ENCODE measurements at places on chromosomes 11 and 22.

- no peak overlapping the region for H3K27ac ChIP-seq
- H3K36me3 ChIP-seq: no peaks in the 10 kb centered on the region
- H3K4me3 ChIP-seq: no peak overlapping the region
- H3K27me3 ChIP-seq: peaks cover 35% of the 10 kb centered on the region
Measured at GRCh38 chr11:20134991-20135736, 25.1 kb downstream of the DBX1 start.

GRCh38 chr11:118370774-118371173 is 11.4 kb downstream of the UBE4A start:
- peaks cover 2% of the 10 kb centered on the region for H3K4me1 ChIP-seq
- no peaks in the 10 kb centered on the region for H3K27me3 ChIP-seq
- H3K36me3 ChIP-seq: peaks cover 79% of the 10 kb centered on the region
- no peak for DNase-seq

- no peaks in the 10 kb centered on the region for H3K36me3 ChIP-seq
- no peak for DNase-seq
- no peak overlapping the region for H3K4me3 ChIP-seq
- peaks cover 17% of the 10 kb centered on the region for H3K4me1 ChIP-seq
- no peaks in the 10 kb centered on the region for H3K27me3 ChIP-seq
Measured at GRCh38 chr11:113363996-113364641, 23.5 kb upstream of the ANKK1 start.

DNA sequence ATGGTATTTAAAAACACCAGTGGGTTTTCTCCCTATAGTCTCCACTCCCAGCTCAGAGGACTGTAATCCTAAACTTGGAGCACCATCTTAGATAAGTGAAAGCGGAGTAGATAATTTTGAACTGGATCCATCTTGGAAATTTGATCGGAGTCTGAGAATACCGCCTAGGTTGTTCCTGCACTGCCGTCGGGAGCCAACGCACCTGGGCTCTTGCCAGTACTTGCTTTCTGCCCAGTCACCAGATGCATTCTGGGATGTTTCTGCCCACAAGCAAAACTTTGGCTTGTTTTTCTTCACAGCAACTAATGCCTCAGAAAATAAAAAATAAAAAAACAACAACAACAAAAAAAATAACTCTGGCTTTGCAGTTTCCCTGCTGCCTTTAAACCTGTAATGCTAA is 113.0 kb upstream of the MTMR2 start:
- no peaks in the 10 kb centered on the region for H3K27me3 ChIP-seq
- no peak for DNase-seq
- peaks cover 12% of the 10 kb centered on the region for H3K36me3 ChIP-seq
- no peaks in the 10 kb centered on the region for H3K4me1 ChIP-seq
- no peak overlapping the region for H3K27ac ChIP-seq
- no peak overlapping the region for H3K4me3 ChIP-seq

DNA sequence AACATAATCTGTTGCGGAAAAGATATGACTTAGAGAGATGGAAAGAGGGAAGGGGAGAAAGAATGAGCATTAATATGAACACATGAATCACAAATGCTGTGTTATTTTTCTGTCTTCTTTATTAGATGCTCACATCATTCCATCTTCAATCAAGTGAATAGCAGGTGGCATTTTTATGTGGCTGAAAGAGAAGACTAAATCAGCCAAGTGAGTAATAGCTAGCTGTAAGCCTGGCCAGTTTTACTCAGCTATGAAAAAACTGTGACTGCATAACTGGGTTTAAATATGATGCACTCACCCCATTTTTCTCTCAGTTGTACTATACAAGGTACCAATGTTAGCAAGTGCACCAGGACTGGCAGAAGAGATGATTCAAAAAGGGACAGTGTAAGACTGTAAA is 571.1 kb downstream of the JRKL start:
- no peak overlapping the region for H3K4me3 ChIP-seq
- no peak overlapping the region for H3K27ac ChIP-seq
- H3K27me3 ChIP-seq: no peaks in the 10 kb centered on the region
- H3K4me1 ChIP-seq: no peaks in the 10 kb centered on the region

- H3K27ac ChIP-seq: no peak overlapping the region
- no peak overlapping the region for H3K4me3 ChIP-seq
Measured at GRCh38 chr11:16184588-16184987, 171.8 kb downstream of the SOX6 start.

DNA sequence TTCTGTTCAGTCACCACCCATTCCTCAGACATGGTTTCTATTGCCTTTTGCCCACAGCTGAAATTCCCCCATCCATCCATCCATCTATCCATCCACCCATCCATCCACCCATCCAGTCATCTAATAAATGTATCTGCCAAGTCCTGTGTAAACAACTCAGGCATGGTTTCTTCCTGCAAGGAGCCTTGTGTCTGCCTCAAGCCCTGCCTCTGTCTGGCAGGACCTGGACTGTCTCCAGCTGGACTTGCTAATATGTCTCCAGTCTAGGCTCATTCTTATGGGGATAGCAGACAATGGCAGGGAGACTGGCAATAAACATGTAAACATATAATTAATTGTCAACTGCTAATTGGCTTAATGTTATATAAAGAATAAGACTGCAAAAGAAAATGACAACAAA is 64.7 kb upstream of the AMPD3 start:
- no peak overlapping the region for H3K4me3 ChIP-seq
- H3K27me3 ChIP-seq: peaks cover 19% of the 10 kb centered on the region

- H3K27me3 ChIP-seq: no peaks in the 10 kb centered on the region
- no peaks in the 10 kb centered on the region for H3K4me1 ChIP-seq
- no peaks in the 10 kb centered on the region for H3K36me3 ChIP-seq
- no peak overlapping the region for H3K27ac ChIP-seq
- no peak for DNase-seq
- H3K4me3 ChIP-seq: no peak overlapping the region
Measured at GRCh38 chr22:26998716-26999115, 341.3 kb downstream of the MIAT start.

DNA sequence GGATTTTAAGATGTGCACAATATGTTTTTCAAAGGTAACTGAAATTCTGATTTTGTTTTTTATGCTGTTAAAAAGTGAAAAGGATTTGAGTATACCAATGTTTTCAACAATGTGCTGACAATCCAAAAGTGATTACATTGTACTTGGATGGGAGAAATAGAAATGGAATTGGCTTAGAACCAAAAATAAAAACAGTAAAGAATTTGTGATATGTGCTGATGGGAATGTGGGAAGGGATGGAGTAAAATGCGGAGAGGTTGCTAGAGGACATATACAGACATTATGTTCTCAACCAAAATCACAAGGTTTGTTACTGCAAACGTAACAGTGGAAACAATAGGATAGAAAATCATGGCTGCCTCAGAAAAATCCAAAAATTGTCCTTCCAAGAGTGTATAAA is 279.3 kb upstream of the TENM4 start:
- no peak overlapping the region for H3K4me3 ChIP-seq
- DNase-seq: no peak
- H3K36me3 ChIP-seq: no peaks in the 10 kb centered on the region

GRCh38 chr11:105673089-105673488 is 63.2 kb downstream of the GRIA4 start:
- DNase-seq: peak; percentile 51
- H3K36me3 ChIP-seq: no peaks in the 10 kb centered on the region
- H3K4me1 ChIP-seq: no peaks in the 10 kb centered on the region
- no peak overlapping the region for H3K27ac ChIP-seq

DNA sequence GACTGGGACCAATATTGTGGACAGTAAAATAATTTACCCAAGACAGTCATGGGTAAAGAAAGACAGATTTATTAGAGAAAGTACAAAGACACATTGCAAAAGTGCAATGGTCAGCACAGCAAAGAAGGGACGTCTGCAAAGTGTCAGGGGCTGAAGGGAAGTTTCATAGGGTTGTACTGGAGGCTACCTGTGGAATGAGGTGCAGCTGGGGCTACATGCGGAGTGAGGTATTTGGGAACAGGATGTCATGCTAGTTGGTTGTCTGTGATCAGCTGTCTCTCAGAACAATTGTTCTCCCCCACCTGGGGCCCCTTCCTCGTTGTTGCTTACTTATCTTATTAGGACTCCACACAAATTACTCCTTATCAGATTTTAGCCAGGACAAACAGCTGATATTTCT is 11.4 kb upstream of the APOL3 start:
- H3K27ac ChIP-seq: no peak overlapping the region
- peaks cover 12% of the 10 kb centered on the region for H3K4me1 ChIP-seq
- H3K4me3 ChIP-seq: no peak overlapping the region
- H3K36me3 ChIP-seq: peaks cover 9% of the 10 kb centered on the region

- no peak for DNase-seq
- no peak overlapping the region for H3K27ac ChIP-seq
- peaks cover 57% of the 10 kb centered on the region for H3K36me3 ChIP-seq
- H3K4me1 ChIP-seq: no peaks in the 10 kb centered on the region
- H3K27me3 ChIP-seq: no peaks in the 10 kb centered on the region
Measured at GRCh38 chr22:30927806-30928205, 40.8 kb downstream of the MORC2 start.

DNA sequence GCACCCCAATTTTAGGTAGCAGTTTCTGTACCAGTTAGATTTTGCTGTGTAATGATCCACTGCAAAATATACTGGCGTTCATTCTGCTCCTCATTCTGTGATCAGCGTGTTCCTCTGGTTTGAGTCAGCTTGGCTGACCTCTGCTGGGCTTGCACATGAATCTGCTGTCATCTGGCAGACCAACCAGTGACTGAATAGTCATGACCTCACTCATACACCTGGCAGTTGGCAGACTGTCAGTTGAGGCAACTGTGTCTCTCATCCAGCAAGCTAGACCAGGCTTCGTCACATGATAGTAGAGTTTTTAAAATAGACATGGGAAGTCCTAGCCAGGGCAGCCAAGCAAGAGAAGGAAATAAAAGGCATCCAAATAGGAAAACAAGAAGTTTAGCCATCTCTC is 316.3 kb upstream of the LARGE1 start:
- H3K36me3 ChIP-seq: no peaks in the 10 kb centered on the region
- no peaks in the 10 kb centered on the region for H3K4me1 ChIP-seq

GRCh38 chr11:112297248-112297866 is 36.7 kb upstream of the PLET1 start:
- no peaks in the 10 kb centered on the region for H3K27me3 ChIP-seq
- H3K36me3 ChIP-seq: peaks cover 8% of the 10 kb centered on the region
- H3K4me3 ChIP-seq: peak overlapping the region; percentile 49
- peak; percentile 49 for DNase-seq
- peaks cover 42% of the 10 kb centered on the region for H3K4me1 ChIP-seq

DNA sequence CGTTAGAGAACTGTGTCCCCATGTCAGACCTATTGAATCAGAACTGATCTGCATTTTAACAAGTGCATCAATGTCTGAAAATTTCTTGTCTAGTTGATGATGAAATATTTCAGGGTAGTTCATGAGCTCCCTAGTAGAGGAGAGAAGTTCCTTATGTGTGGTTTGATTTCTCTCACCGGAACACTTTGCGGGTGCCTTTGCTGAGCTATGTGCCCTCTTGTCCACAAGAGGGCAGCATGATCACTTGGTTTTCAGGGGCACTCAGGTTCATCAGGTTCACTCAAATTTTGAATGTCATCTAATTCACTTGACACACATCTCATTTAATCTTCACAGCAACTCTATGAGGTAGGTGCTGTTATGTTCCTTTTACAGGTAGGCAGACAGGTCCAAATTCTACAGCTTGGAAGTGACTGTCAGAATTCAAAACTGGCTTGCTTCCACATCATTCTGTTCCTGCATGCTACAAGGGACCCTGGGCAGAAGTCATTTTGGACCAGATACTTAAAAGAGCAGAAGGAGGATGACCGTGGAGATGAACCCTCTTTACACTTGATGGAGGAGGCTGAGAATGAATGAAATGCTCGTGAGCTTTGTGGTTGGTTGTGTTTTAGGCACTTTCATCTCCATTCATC is 55.6 kb downstream of the P4HA3 start:
- peaks cover 13% of the 10 kb centered on the region for H3K36me3 ChIP-seq
- peaks cover 2% of the 10 kb centered on the region for H3K4me1 ChIP-seq
- H3K27me3 ChIP-seq: no peaks in the 10 kb centered on the region
- peak; percentile 68 for DNase-seq
- H3K4me3 ChIP-seq: no peak overlapping the region

DNA sequence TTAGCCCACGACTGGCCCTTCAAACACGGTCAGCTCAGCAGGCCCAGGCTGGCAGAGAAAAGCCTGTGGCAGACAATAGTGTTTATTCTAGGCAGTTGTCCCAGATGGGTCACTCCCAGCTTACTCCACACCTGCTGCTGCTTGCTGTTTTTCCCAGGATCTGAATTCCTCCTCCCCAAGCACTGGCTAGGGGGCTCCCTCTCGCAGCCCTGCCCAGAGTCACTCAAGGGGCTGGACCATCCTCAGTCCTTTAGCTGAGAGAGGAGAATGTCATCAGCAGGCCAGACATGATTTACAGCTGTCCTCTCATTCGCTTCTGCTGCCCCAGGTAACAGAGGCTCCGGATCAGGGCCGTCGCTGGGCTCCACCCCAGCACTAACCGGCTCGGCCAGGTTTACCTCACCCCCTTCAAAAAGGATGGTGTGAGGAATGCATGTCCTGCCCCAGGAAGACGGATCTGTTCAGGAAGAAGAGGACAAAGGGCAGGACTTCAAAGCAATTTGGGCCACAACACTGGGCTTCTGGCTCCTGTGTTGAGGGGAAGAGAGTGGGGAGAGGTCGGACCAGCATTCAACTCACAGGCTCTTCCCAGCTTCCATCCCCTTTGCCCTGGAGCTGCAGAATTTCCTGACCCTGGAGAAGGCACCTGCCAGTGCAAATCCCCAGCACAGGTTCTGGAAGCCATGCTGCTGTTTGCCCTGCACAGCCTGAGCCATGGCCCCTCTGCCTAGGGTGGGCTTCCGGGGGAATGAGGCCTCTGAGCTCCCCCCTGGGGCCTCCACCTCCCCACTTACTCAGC is 59.7 kb upstream of the BARX2 start:
- no peak overlapping the region for H3K4me3 ChIP-seq
- no peak for DNase-seq
- no peaks in the 10 kb centered on the region for H3K27me3 ChIP-seq
- no peaks in the 10 kb centered on the region for H3K4me1 ChIP-seq
- no peak overlapping the region for H3K27ac ChIP-seq

- DNase-seq: no peak
- H3K36me3 ChIP-seq: peaks cover 5% of the 10 kb centered on the region
- peaks cover 66% of the 10 kb centered on the region for H3K4me1 ChIP-seq
- peaks cover 3% of the 10 kb centered on the region for H3K27me3 ChIP-seq
Measured at GRCh38 chr11:35009191-35009943, 92.9 kb downstream of the PDHX start.

DNA sequence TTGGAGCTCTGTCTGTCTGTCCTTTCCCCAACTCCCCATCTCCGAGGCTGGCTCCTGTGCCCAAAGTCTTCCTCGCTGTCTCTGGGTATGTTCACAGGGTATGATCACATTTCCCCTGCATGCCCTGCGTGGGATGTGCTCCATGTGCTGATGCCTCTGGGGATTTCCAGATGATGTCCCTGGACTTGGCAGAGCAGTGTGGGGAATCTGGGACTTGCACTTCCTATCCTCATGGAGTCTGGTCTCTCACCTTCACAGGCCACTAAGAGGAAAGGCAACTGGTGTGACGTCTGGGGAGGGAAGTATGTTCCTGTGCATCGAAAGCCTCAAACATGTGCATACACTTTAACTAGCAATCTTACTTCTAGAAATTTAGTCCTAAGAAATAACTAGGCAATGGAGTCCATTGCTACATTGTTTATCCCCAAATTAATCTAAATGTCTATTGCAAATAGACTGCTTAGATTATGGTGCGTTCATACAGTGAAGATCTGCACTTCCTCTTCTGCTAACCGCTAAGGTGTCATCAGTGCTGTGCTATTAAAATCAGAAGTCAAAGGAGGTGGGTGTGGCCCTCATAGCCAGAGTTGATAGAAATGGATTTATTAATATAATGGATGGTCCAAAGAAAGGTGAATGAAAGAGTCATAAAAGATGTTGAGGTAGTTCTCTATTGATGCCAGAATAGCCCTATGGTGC is 20.8 kb downstream of the TIMP3 start:
- DNase-seq: no peak
- H3K27ac ChIP-seq: no peak overlapping the region
- H3K4me1 ChIP-seq: no peaks in the 10 kb centered on the region
- H3K4me3 ChIP-seq: no peak overlapping the region

- H3K27me3 ChIP-seq: no peaks in the 10 kb centered on the region
- DNase-seq: no peak
- H3K36me3 ChIP-seq: no peaks in the 10 kb centered on the region
- no peak overlapping the region for H3K27ac ChIP-seq
Measured at GRCh38 chr11:96783311-96783710, 393.5 kb downstream of the JRKL start.
